ENCODE measurements at places on chromosomes 4 and X.
A peak's percentile ranks its signal among the peaks of the same experiment; 100 is the strongest.

GRCh38 chrX:45771560-45772340 lies 571.1 kb upstream of the DIPK2B start:
- DNase-seq, result peak; percentile 79

DNA sequence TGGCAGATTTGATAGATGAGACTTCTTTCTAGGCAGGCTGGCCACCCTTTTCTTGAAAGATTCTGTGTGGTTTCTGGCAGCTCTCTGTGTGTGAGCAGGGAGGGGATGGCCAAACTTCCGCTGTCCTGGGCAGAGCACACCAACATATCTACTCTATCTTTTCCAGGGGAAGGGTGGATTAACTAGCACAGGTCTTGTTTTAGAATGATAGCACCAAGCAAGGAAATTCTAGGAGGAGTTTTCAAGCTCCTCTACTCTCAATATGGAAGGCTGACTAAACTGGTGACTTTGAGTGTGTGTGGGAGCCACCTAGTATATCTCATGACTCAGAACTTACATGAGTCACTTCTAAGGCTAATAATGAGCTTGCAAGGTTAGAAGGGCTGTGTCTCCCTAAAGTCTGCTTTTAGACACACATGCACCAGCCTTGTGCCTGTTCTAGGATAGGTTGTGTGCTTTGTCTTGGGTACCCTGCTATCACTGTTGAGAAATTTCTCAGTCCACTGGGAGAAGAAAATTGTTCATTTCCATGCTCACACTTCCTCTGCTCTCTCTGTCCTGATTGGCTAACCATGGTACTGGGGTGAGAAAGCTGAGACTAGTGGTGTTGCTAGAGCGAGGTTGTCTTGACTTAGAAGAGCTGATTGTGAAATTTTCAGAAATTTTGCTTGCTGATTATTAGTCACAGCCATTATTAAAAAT lies 72.9 kb downstream of the YIPF6 start:
- peak; percentile 53 for DNase-seq

- DNase-seq, result no peak
Observed at GRCh38 chrX:21382715-21383114, 8.5 kb downstream of the CNKSR2 start.

- no peak for DNase-seq
Observed at GRCh38 chr4:3832536-3833220, 66.5 kb downstream of the ADRA2C start.

DNA sequence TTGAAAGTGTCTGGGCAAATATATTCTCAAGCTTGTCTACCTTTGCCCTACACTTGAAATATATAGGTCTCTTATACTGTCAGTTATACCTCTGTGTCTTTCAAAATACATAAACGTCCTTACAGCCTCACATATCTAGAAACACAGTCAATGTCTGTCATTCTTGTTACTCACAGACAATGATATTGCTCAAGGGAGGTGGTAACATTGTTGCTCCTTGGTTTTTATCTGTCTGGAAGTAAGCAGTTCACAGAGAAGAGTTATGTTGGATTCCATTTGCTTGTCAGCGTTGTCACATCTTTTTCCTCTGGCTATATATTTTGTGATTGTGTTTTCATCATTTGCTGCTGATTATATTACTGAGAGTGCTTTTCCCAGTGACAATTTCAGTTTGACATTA lies 1528.9 kb downstream of the PCDH7 start:
- no peak for DNase-seq

Measured in fibroblast of skin of back (primary cell).